Urinary bladder (tissue), 4 donors: ENCODE measurements at places on chromosomes 13 and 19. TPM values are rescaled to one million over a fixed set of nuclear protein-coding genes. Genes with fewer than 3 reads are reported as not detected.

- no peak for DNase-seq
These were observed 1351.3 kb downstream of the EFNB2 start for GRCh38 chr13:105184201-105184600.

GRCh38 chr13:113216254-113217048, 7.0 kb downstream of the CUL4A start:
- no peak for DNase-seq

GRCh38 chr13:99214232-99214631, 13.6 kb downstream of the UBAC2 start:
- DNase-seq, result no peak

WASF3 gene
- 13.6 TPM for polyA plus RNA-seq

DNA sequence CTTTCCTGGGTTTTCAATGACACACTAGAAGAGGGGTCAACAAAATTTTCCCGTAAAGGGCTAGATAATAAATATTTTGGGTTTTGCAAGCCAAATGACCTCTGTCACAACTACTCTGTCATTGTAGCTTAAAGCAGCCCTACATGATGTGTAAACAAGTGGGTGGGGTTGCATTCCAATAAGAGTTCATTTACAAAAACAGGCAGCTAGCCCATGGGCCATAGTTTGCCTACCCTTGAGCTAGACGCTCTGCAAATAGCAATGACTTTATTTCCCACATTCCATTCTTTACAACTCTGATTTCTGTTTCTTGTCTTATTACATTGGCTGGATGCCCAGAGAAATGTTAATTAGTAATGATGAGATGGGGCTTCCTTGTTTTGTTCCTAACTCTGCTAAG, 76.0 kb downstream of the ZNF557 start:
- no peak for DNase-seq

DNA sequence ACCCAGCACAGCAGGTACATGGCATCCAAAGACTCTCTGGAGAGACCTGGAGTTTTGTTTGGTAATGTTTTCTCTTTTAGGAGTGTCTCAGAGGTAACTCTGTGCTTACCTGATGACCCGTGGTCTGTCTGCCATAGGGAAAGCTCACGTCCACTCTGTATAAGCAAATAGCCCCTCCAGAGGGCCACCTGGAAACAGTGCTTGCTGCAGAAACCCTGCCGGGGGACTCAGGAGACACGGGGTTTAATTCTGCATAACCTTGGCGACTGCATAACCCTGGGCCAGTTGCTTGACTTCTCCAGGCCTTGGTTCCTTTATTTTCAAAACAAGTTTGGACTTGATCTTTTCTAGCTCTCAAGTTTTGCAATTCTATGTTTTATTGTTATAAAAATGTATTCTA, 187.2 kb upstream of the SOX1 start:
- DNase-seq, result no peak

DNA sequence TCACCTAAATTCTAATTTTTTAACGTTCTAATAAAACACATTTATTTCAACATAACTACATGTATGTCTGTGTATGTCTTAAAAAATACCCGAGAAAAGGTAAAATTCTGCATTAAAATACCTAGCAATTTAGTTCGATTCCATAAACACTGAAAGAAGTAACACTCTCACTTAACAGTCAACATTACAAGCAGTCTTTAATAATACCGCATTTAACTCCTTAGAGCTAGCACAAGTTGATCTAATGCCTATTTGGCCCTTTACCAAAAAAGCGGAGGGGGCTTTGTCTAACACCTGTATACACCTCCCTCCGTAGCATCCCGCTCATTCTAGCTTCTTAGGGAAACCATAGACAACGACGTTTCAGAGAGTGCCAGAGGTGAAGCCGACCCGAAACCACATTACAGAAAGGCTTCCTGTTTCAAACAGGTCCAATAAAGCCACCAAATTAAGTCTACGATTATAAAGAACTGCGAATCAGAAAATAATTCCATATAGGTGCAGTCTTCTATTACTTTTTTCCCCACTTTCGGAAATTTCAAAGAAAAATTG, 1.2 kb downstream of the SPART start:
- no peak for DNase-seq

- peak; percentile 67 for DNase-seq
These were observed 12.8 kb downstream of the LTBP4 start for GRCh38 chr19:40613690-40614621.

CYP2F1 gene
- polyA plus RNA-seq, result not detected

DNA sequence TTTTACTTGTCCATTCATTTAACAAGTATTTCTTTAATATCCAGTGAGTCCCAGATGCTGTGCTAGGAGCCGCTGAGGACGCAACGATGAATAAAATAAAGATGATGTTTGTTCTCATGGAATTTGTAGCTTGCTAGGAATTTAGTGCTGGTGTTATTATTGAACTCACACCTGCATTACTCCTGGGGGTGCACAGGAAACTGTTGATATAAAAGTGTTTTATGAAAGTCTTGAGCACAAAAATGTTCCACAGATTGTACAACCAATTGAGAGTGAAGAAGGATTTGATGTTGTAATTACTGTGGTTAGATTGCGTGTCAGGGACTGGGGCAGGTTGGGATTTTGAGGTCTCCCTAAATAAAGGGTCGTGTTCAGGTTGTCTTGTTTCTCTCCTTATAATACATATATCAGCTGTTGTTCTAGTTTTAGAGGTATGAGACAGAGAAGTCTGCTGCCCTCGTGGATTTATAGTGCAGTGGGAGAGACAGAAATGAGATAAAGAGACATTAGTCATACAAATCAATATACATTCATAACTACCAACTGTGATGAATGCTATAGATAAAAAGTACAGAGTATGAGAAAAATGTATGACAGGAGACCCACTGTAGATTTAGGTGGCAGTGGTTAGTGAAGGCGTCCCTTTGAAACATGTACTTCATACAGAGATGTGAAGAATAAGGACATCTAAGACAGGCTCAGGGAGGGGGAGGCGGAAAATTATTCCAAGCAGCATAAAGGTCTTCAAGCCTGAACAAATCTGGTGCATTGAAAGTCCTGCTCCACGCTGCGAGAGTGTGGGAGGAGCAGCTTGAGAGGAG, 11.3 kb downstream of the CACNG6 start:
- no peak for DNase-seq

DNA sequence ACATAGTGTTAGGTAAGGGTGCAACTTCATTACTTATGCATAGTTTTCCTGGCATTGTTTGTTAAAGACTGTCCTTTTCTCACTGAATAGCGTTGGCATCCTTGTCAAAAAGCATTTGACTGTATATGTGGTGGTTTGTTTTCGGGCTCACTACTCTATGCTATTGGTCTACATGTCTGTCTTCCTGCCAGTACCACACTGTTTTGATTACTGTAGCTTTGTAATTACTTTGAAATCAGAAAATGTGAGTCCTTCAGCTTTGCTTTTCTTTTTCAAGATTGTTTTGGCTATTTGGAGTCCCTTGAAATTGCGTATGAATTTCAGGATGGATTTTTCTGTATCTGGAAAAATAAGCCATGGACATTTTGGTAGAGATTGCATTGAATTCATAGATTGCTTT, 56.0 kb downstream of the IFT88 start:
- no peak for DNase-seq

DNA sequence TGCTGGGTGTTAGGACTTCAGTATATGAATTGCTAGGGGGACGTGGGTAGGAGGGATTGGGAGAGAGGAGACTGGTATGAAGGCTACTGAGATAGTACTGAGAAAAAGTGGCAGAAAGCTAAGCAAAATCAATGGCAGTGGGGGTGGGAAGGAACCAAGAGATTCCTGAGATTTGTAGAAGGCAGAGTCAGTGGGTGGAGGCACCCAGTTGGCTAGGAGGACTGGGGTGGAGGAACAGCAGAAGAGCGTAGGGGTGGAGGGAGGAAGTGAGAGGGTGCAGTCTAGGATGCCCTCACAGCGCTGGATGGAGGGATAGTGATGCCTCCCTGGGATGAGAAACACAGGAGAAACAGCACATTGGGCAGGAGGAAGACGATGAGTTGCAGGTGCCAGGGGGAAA, 5.6 kb upstream of the MEDAG start:
- no peak for DNase-seq

IRS2 gene
- polyA plus RNA-seq, result 11.3 TPM

DNA sequence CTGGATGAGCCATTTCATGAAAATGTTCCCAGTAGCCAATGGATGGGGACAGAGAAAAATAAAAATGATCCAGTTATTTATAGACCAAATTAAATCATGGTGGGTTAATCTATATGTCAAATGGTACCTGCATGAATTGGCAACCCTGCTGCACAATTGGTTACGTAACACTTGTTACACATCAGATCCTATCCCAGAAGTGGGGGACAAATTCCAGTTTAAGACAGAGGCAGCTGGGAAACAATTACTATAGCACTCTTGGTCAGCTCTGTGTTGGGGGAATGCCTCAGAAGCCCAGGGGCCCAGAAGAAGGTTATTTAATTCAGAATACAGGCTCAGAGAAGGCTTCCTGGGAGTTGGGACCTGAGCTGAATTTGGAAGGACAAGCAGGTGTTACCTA, 81.1 kb upstream of the FLT1 start:
- DNase-seq, result no peak

- no peak for DNase-seq
These were observed 6.2 kb downstream of the PRKD2 start for GRCh38 chr19:46710687-46711086.
